ENCODE measurements at places on chromosomes 11 and 22.

DNA sequence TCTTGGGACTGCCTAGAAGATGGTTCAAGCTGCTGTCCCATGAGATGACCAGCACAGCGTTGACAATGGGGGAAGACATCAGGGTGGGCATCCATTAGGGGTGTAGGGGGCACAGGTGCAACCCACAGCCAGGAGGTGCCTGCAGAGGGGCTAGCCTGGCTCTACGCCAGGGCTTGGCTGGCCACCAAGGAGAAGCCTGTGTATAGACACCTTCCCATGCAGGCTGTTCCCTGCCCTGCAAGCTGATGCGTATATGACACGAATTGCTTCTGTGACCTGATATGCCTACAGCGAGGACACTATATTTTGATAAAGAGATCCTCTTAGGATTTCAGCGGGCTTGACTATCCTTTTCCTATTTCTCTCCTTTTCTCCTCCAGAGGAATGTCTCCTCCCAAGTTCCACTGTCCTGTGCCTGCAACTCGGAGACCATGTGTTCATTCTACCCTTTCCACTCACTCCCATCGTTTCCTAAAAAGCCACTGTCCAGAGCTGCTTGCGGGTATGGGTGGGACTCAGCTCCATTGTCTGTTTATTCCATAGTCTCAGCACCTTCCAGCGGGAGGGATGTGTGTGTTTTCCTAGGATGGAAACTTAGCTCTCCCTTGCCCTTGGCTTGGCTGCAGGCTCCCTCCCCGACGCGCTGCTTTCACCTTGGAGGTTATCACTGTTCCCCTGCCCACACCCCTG lies 56.1 kb downstream of the ST14 start:
- DNase-seq: no peak

GRCh38 chr11:72676861-72677341 lies 2.7 kb upstream of the PDE2A start:
- no peak for DNase-seq

DNA sequence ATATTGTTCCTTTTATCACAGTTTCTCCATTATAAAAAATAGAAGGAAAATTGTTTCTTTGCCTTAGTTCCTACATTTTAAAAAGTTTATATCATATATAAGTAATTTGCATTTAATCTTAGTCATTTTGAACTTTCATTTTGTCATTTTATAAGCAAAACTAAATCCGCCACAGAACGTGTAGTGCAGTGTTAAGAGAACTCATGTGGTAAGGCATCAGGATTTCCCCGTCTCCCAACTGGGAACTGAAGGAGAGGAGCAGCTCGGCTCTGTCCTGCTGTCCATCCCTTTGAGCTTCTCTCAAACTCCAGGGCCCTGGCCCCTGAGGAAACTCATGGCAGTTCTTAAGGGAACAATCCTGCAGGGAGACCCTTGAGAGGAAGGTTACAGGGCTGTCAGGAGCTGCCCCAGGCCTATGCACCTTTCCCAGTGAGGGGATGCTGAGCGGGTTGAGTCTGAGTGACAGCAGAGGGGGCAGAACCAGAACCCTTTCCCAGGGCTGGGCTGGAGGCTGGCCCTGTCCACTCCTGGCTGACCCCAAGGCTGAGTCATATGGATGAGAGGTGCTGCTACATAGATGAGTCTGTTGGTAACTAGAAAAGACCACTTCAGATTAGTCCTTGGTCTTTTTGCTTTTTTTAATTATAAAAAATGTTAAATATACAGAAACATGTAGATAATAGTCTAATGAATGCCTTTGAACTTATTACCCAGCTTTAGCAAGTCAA lies 333.1 kb downstream of the TBC1D22A start:
- no peak for DNase-seq

- DNase-seq: no peak
Observed at GRCh38 chr11:125350206-125351032, 145.6 kb downstream of the FEZ1 start.

DNA sequence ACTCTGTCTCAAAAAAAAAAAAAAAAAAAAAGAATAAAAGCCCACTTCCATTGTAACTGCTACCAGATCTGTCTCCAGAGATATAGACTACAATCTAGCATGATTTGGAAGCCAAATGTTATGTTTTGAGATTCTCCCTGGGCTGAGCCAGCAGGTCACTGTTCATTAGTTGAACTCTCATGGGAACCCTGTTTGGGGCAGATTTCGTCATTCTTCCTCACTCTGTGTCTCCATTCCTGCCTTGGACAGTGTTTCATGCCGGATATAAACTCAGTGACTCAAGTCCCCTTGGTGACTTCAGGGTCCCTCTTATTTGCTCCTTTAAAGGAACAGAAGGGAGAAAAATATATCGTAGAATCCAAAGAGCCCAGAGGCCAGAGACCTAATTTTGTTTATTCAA lies 378.1 kb downstream of the LARGE1 start:
- DNase-seq: no peak

- DNase-seq: no peak
Observed at GRCh38 chr11:95725196-95725595, 64.4 kb downstream of the FAM76B start.

- no peak for DNase-seq
Observed at GRCh38 chr22:27680636-27681035, 120.9 kb downstream of the MN1 start.

DNA sequence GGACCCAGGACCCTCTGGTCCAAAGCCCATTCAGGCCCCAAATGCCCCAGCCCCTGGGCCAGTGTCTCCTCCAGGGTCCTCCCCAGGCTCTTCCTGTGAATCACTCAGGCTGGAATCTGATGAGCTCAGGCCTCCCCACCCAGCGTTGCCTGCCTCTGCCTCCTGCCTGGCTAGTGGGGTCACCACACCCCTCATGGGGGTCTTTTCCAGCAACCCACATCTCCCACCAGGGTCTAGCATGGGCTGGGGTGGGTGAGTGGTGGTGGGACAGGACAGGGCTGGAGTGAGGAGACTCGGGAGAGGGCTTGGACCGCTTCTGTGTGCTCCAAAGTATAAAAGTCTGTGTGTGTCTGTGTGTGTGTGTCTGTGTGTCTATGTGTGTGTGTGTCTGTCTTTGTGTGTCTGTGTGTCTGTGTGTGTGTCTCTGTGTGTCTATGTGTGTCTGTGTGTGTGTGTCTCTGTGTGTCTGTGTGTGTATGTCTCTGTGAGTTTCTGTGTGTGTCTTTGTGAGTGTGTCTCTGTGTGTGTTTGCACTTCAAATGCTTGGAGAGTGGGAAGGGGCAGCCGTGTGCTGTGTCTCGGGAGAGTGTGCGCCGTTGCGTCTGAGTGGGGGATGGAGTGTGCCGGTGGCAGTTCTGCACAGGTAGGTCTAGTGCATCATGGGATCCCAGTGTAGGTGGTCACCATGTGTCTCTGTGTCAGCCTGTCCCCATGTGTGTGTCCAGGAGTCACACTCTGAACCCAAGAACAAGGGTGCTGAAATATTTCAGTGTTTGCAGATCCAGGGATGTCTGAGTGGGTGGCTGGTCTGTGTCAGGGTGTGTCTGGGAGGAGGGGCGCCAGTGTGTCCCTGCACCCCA lies 8.8 kb downstream of the RIN1 start:
- DNase-seq: no peak

DNA sequence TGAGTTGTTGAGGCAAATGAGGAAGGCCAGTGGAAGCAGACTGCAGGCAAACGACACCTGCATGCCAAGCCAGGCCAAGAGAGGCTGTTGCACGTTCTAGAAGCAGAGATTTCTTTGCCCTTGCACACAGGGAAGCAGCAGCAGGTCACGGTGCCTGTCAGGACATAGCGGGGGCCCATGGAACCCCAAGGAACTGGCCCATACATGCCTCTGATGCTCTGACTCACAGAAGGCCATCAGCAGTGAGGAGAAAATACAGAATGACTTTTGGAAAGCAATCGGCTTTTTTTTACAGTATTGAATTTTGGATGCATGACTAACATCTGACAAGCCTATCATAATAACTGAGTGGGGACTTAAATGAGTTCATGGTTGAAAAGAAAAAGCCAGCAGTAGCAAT lies 123.9 kb downstream of the MPPED1 start:
- DNase-seq: no peak

GRCh38 chr11:110373051-110373702 lies 56.6 kb upstream of the FDX1 start:
- no peak for DNase-seq

DNA sequence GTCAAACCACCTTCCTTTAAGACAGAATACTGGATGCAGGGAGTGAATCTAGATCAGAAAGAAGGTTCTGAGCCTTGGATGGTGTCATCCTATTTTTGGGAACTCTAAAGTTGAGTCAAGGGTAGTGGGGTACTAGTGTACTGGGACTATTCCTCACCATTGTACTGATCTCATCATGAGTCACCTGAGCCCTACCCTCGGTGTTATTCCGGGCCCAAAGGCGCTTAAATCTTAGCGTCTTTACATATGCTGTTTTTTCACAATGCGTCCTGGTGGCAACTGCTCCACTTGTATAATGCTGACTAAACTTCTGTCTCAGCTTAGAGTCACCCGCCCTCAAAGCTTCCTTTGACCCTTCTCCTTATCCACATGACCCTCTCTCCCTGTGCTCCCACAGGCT lies 25.3 kb upstream of the PATE1 start:
- DNase-seq: no peak

- DNase-seq: no peak
Observed at GRCh38 chr11:106540001-106540400, 462.5 kb downstream of the AASDHPPT start.

DNA sequence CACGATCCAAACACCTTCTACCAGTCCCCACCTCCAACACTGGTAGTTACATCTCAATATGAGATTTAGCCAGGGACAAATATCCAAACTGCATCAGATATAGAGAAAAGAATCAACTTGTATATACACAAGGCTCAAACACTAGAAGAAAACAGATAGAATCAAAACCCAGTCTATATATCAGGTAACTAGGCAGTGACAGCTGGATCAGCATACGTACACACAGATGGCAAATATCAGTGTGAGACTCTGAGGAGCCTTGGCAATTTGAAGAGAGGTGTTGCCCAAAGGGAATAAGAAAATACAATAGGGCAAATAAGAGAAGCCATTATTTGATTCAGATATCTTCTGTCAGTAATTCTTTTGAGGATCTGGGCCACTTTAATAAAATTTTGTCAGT lies 951.3 kb upstream of the CHORDC1 start:
- DNase-seq: no peak

DNA sequence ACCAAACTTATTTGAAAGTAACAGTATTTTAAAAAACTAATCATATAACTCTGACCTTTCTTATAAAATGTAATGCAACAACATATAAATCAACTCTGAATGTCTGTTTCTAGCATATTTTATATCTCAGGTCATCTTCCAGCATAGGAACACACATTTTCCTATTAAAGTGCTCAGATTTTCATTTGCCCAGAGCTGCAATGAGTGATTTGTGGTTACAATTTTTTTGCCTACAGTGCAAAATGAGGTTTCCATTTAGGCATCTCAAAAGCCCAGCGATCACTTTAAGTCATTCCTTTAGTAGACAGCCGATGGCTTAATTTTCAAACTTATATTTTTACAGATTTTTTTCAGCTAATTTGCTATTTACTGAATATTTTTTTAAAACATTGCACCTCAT lies 1.0 kb downstream of the LYVE1 start:
- no peak for DNase-seq

DNA sequence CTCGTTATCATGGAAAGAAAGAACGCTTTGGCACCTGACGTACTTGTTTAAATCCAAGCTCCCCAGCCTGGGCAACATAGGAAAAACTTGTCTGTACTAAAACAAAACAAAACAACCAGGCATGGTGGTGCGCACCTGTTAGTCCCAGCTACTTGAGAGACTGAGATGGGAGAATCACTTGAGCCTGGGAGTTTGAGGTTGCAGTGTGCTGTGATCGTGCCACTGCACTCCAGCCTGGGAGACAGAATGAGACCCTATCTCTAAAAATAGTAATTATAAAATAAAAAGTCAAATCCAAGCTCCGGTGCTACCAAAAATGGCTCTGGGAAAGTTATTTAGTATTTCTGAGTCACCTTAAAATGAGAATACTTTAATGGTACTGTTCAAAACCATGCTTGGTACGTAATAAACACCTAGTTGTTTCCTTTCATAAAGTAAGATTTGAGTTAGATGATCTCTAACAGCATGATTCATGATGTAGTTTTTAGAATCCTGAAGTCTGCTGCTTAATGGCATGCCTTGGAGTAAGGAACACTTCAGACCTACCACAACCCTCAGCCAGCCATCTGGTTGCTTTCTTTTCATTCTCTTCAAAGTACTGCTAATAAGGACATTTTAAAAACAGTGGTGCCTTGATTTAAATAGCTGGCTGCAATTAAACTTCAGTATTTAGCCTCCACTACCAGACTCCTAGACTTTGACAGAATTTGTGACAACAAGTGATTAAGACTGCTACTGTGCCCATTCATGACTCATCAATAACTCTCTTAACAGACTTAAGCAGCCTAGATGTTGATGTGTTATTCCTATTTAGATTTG lies 8.4 kb downstream of the PPME1 start:
- no peak for DNase-seq

DNA sequence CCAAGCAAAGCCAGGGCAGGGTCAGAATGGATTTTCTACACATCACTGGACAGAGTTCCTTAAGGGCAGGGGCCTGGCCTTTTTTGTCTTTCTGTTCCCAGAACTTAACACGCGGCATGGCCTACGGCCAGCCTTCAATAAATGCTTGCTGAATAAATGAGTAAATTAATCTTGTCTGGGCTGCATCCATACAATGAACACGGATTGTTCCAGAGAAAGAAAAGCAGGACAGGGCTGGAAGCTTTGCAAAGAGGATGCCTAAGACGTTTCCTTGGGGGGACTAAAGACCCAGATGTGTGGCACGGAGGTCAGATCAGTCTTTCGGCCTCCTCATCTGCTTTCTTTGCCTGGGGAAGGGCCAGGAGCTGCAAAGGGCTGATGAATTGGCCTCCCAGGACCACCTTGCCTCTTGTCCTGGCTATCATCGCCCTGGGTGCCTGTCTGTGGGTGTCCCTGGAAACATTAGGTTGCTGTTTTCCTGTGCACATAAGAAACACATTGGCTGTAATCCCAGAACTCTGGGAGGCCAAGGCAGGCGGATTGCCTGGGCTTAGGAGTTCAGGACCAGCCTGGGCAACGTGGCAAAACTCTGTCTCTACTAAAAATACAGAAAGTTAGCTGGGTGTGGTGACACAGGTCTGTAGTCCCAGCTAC lies 20.8 kb upstream of the RFPL3 start:
- DNase-seq: no peak

GRCh38 chr11:62554387-62555167 lies 8.0 kb upstream of the AHNAK start:
- DNase-seq: no peak

GRCh38 chr22:27149921-27150543 lies 492.6 kb downstream of the MIAT start:
- no peak for DNase-seq

GRCh38 chr11:75786101-75786736 lies 17.6 kb downstream of the DGAT2 start:
- DNase-seq: no peak

- DNase-seq: no peak
Observed at GRCh38 chr11:18264035-18264434, 2.0 kb upstream of the SAA1 start.

DNA sequence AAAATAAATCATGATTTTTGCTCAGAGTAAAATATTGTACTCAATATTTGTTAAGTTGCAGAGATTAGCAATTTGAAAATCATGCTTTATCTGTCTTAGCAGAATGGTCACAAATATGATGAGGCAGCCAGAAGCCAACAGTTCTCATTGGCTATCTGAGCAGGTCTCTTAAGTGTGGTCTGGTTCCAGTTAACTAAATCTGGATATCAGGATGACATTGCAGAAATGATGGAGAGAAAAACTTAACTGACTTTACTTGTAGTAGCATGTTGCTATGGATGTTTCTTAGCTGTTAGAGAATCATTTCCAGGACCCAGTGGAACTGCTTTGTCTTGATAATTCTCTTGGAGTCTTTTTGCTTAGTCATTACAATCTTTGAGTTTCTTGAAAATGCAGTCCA lies 1070.3 kb downstream of the JRKL start:
- DNase-seq: no peak

Data from thoracic aorta (tissue), 2 donors.